Kidney (tissue), 22 donors: ENCODE measurements at places on chromosomes 7 and 10. TPM values are rescaled to one million over a fixed set of nuclear protein-coding genes. Genes with fewer than 3 reads are reported as not detected.

The TUBB8 gene
- not detected for polyA plus RNA-seq

The LBX1 gene
- polyA plus RNA-seq = not detected

The DEPP1 gene
- polyA plus RNA-seq = 44.4 TPM

The AP1S1 gene
- polyA plus RNA-seq = 133 TPM

The CAV1 gene
- 15.7 TPM for polyA plus RNA-seq

The VWA2 gene
- polyA plus RNA-seq = 0.17 TPM

The ITGB8 gene
- polyA plus RNA-seq = 10.3 TPM

The ATOH7 gene
- polyA plus RNA-seq = 0.45 TPM

The PSPH gene
- polyA plus RNA-seq = 17.8 TPM

The OR13A1 gene
- not detected for polyA plus RNA-seq

The ACSM6 gene
- 0.34 TPM for polyA plus RNA-seq

The HSPB1 gene
- 1,561 TPM for polyA plus RNA-seq

The SPDYE6 gene
- not detected for polyA plus RNA-seq

The CDNF gene
- 2.3 TPM for polyA plus RNA-seq

The ZNF485 gene
- polyA plus RNA-seq = 1.8 TPM

The TRIM50 gene
- polyA plus RNA-seq = 14.0 TPM

The FAM20C gene
- 114 TPM for polyA plus RNA-seq

The THSD7A gene
- 5.1 TPM for polyA plus RNA-seq

The NKX1-2 gene
- not detected for polyA plus RNA-seq

The SHTN1 gene
- 14.0 TPM for polyA plus RNA-seq

The UNCX gene
- polyA plus RNA-seq = 1.4 TPM

The PRPS1L1 gene
- polyA plus RNA-seq = not detected

The TEX47 gene
- not detected for polyA plus RNA-seq

The ECD gene
- polyA plus RNA-seq = 15.2 TPM

The PPP1R17 gene
- polyA plus RNA-seq = not detected

The SMKR1 gene
- polyA plus RNA-seq = 3.9 TPM

The SUFU gene
- 6.5 TPM for polyA plus RNA-seq

The TMEM225B gene
- polyA plus RNA-seq = 1.6 TPM

The EPO gene
- not detected for polyA plus RNA-seq

The ASZ1 gene
- polyA plus RNA-seq = not detected

The INA gene
- polyA plus RNA-seq = not detected

The DYDC2 gene
- polyA plus RNA-seq = 0.22 TPM

The PSMC2 gene
- 115 TPM for polyA plus RNA-seq

The GPR15LG gene
- not detected for polyA plus RNA-seq

The HIPK2 gene
- 9.6 TPM for polyA plus RNA-seq

The CALML5 gene
- not detected for polyA plus RNA-seq

The OR2A42 gene
- polyA plus RNA-seq = 0.13 TPM

The CPEB3 gene
- 2.3 TPM for polyA plus RNA-seq

The ELN gene
- 14.9 TPM for polyA plus RNA-seq

The CFAP70 gene
- 8.7 TPM for polyA plus RNA-seq

The SLC26A5 gene
- not detected for polyA plus RNA-seq

The LEP gene
- not detected for polyA plus RNA-seq

The ANKIB1 gene
- polyA plus RNA-seq = 10.7 TPM

The AGMO gene
- 4.5 TPM for polyA plus RNA-seq

The INMT gene
- 34.5 TPM for polyA plus RNA-seq

The MAGI2 gene
- 4.4 TPM for polyA plus RNA-seq

The TRIM74 gene
- polyA plus RNA-seq = not detected

The OR2A7 gene
- polyA plus RNA-seq = 3.5 TPM

The CABCOCO1 gene
- polyA plus RNA-seq = 1.5 TPM

The GRM3 gene
- not detected for polyA plus RNA-seq

The MYPN gene
- not detected for polyA plus RNA-seq

The PIK3CG gene
- 0.15 TPM for polyA plus RNA-seq

The HOXA13 gene
- polyA plus RNA-seq = 0.17 TPM

The NPC1L1 gene
- polyA plus RNA-seq = 2.4 TPM

The FLNC gene
- polyA plus RNA-seq = 2.8 TPM
